Skeletal muscle cell (primary cell): ENCODE measurements at places on chromosomes 3 and 15.

GRCh38 chr3:8974458-8974857 lies 11.2 kb upstream of the RAD18 start:
- no peak for DNase-seq

DNA sequence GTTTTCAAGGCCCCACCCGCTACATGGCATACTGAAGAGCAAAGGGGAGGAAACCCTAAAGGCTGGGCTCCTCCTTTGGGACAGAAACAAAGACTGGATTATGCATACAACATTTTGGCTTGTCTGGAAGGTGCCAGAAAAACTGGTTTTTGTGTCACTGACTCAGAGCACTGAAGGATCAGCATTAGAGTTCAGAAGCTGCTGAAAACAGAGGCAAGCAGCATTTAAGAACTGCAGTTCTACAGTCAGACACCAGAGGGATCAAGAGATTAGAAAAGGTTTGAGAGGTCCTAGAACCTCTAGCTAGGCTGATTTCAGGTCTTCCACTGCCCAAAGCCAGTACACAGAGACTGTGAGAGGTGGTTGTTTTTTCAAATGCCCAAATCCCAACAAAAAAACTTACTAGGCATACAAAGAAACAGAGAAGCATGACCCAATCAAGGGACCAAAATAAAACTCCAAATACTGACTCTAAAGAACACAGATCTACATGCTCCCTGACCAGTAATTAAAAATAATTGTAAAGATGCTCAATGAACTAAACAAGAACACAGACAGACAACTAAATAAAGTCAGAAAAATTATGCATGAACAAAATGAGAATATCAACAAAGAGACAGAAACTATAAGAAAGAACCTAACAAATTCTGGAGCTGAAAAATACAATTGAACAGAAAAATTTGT lies 91.2 kb downstream of the SENP2 start:
- DNase-seq = peak; percentile 27

DNA sequence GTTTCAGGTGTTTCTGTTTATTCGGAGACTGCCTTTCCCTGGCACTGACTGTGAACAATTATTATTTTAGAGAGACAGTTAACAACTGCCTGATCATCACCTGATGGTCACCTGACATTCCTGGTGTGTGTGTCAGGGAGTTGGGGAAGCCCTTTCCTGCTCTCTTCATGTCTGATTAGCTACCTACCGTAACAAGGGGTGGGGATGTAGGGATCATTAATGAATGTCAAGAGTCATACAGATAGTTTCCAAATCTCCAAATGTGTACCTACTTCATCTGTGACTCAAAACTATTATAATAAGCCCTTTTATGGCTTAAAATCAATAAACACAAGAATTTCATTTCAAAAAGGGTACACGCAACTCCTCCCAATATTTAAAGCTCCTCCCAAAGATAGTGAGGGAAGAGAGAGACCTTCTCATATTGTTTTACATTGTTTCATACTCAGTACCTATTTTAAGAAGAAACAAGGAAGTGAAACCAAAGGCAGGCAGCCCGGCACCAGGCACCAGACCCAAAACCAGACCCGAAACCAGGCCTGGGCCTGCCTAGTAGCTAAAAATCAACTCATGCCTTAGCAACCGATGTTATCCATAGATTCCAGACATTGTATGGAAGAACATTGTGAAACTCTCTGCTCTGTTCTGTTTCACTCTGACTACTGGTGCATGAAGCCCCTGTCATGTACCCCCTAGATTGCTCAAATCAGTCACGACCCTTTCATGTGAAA lies 844.9 kb upstream of the ALCAM start:
- DNase-seq = no peak

DNA sequence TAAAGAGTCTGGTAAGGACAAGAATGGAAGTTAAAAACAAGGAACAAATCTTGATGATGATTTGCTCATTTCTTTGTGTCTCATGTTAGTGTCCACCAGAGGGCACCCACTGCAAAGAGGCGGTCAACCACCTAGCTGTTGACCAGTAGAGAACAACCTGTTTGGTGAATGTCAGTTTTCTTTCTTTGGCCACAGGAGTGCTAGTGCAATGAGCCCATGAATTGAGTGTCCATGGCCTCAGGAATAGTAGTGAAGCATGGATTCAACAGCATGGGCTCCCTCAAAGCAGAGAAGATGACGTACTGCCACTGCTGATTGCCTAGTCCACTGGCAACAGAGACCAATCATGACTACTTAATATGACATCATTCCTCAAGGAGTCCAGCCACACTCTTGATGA lies 10.7 kb upstream of the CNTN6 start:
- DNase-seq = peak; percentile 27

GRCh38 chr15:80386151-80386550 lies 18.0 kb upstream of the ARNT2 start:
- DNase-seq = no peak

DNA sequence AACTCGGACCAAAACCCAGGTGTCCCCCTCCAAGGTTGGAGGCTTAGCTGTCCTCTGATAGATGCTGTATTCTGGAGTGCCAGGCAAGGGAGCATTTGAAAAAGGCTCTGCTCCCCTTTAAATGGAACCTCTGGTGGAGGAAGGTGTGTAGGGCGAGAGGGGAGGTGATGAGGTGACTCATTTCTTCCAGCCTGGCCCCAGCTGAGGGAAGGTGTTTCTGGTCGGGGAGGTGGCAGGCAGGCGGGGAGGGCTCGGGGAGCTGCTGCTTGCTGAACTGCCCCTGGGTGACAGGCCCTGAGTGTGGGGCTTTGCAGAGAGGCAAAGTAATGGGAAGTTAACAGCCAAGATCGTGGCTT lies 18.8 kb downstream of the PSTPIP1 start:
- no peak for DNase-seq

GRCh38 chr15:60563539-60564404 lies 84.8 kb upstream of the ICE2 start:
- DNase-seq = no peak

DNA sequence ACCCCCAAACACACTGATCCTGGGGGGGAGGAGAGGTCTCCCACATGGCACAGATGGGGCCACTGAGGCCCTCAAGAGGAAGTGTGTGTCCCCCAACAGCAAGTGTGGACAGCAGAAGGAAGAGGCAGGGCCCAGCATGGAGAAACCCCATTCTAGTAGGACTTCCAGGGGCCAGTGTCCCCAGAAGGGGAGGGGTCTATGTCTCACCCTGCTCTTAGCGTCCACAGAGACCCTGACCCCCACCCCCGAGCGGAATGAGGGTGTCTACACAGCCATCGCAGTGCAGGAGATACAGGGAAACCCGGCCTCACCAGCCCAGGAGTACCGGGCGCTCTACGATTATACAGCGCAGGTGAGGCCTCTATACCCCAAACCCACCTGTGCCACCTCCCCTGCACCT lies 35.3 kb downstream of the TSPAN3 start:
- no peak for DNase-seq

- no peak for DNase-seq
These were observed 55.3 kb upstream of the MAGI1 start for GRCh38 chr3:66093981-66094380.

DNA sequence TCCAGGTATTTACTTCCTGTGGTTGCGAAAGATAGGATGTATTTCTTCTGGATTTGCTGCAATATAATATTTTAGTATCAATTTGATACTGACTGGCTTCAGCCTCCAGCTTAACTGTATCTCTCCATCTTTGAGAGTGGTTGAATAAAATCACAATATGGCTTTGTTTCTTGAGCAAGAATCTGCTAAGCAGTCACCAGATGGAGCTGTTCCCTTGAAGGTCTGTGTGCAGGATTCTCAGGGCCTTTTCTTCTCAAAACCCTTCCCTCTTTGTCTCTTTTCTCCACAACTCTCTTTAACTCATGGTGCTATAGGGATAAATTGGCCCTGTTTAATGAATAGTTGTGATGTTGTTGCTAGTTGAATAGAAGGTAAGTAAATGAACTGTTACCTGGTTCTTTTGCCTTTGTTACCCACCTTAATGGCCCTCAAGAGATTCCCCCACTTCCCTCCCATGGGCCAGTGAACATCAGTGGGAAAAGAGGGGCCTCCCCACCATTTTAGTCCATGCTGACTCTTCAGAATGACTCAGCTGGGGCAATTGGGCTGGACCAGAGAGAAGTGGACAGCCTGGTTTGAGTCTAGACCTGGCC lies 34.8 kb upstream of the RAB6B start:
- no peak for DNase-seq

- no peak for DNase-seq
These were observed 29.8 kb downstream of the NGRN start for GRCh38 chr15:90295270-90295648.

GRCh38 chr3:4850928-4851265 lies 128.3 kb upstream of the BHLHE40 start:
- DNase-seq = no peak

GRCh38 chr3:141863491-141863890 lies 13.0 kb upstream of the ATP1B3 start:
- no peak for DNase-seq

GRCh38 chr3:59266551-59266950 lies 216.7 kb upstream of the CFAP20DC start:
- no peak for DNase-seq

- no peak for DNase-seq
These were observed 79.2 kb downstream of the TMEM108 start for GRCh38 chr3:133117342-133117741.

- peak; percentile 49 for DNase-seq
These were observed 255.3 kb upstream of the IL12A start for GRCh38 chr3:159733194-159733860.

- DNase-seq = no peak
These were observed 11.1 kb downstream of the RYK start for GRCh38 chr3:134239538-134239937.

DNA sequence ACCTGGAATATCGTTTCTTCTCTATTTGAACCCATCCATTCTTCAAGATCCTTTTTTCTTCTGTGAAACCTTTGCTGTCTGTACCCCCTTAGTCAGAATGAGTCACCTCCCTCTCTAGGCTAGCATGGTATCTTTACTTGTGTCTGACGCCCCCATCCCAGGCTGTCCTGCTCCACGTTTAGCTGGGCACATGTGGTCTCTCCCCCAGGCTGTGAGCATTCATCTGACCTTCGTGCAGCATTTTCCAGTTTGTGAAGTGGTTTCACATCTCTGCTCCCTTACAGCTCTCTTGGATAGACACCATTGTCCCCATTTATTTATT lies 14.3 kb upstream of the TLE3 start:
- DNase-seq = no peak
